ENCODE measurements at places on chromosomes 3 and 15.

DNA sequence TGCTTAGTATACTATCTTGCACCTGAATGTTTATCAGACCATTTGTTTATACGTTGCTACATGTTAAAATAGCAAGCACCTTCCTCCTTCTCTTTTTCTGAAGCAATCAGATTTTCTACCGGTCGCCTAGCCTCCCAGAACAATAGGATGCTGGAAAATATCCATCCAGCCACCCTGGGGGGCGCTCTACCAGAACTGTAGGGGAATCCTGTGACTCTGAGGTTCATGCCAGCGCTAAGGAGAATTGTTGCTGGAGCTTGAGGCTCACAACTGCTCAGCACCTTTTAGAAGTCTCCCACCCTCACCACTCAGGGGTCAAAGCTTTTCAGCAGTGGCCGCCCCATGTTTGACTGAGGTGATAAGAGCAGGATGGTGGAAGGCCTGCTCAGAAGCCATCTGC lies 27.5 kb downstream of the SQOR start:
- DNase-seq, result no peak

DNA sequence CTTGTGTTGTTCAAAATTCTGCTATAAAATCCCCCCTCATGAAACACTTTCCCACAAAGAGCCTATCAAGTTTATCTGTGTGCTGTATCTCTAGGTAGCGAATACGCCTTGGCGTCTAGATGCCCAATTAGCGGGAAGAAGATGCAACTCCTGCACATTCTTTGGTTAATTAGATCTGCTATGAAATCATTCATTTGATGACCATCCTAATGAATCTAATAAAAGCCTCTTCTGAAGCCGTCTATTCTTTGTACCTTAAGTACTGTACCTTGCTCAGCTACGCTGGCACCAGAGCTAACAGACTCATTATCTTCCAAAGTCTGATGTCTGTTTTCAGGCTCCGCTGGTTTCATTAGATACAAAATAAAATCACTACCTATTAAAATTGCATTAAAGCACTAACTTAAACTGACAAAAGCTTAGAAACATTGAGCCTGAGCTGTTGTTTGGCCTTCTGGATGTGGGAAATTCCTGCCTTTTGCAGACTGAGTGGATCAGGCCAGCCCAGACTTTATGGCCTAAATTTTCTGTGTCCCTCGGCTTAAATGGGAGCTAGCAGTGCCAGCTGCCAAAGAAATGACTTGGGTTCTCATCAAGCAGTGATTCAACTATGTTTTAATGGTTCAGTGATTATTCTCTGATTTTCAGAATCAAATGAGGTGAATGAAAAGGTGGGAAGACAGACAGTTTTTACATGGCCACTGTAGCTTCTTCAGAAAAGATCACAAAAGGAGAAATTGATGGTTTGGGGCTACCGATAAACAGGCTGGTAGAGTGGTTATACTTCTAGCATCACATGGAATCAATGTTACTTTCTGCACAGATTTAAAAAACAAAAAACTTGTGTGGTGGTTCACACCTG lies 28.4 kb upstream of the CHST2 start:
- DNase-seq, result no peak

DNA sequence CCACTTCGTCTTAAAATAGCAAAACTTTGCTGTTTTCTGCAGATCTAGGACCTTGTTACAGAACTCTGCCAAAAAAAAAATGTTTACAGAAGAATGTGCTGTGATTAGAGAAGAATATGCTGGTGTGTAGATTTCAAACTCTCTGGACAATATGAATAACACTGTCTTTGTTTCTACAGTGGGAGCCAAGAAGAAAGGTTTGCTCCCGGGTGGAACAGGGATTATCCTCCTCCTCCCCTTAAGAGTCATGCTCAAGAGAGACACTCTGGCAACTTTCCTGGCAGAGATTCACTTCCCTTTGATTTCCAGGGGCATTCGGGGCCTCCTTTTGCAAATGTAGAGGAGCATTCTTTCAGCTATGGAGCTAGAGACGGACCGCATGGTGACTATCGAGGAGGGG lies 27.3 kb downstream of the RBM6 start:
- DNase-seq, result no peak

DNA sequence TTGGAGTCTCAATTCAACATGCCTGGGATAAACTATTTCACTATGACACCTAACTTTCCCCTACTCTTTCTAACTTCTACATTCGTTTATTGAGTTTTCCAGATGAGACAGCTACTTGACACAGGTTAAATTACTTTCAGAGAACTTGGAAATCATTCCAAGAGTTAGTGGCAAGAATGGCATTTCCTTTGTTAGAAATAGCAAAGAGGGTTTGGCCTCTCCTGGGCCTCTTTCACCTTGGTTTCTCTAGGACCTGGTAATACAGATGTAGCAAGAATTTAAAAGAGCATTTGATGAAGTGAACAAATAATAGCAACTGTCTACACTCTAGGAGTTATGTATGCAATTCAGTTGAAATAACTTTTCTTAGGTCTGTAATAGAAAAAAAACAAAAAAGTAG lies 748.9 kb downstream of the MECOM start:
- DNase-seq, result no peak

DNA sequence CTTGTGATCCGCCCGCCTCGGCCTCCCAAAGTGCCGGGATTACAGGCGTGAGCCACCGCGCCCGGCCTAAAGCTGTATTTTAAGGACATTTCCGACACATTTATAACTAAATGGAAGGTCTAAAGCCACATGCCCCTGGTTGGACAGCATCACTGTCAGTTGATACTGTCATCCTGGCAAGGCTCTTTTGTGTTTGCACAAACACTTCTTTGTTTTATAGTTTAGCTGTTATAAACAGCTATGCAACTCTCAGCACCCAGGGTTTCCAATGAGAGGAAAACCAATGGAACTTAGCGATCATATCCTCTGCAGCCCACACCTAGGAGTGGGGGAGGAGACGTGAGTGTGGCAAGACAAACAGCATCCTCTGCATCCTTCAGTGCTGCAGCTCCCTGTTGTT lies 19.7 kb downstream of the NIPA1 start:
- DNase-seq, result no peak

- no peak for DNase-seq
Observed at GRCh38 chr3:53320697-53321096, 26.6 kb downstream of the DCP1A start.

Measured in CD14-positive monocyte (primary cell).